ENCODE measurements at places on chromosomes 12 and 14. TPM values are rescaled to one million over a fixed set of nuclear protein-coding genes. Genes with fewer than 3 reads are reported as not detected.

The GAS2L3 gene
- 94.2 TPM for total RNA-seq

The BEGAIN gene
- total RNA-seq, result 23.5 TPM

The CABP1 gene
- 6.3 TPM for total RNA-seq

The RNASE7 gene
- not detected for total RNA-seq

Measured in parietal lobe (tissue), 2 donors.